ENCODE measurements at places on chromosomes 7 and 10.

GRCh38 chr7:130423501-130424037, 17.2 kb downstream of the CEP41 start:
- DNase-seq: no peak

- no peak for DNase-seq
These were observed 2.6 kb downstream of the PSMG3 start for GRCh38 chr7:1567049-1567771.

DNA sequence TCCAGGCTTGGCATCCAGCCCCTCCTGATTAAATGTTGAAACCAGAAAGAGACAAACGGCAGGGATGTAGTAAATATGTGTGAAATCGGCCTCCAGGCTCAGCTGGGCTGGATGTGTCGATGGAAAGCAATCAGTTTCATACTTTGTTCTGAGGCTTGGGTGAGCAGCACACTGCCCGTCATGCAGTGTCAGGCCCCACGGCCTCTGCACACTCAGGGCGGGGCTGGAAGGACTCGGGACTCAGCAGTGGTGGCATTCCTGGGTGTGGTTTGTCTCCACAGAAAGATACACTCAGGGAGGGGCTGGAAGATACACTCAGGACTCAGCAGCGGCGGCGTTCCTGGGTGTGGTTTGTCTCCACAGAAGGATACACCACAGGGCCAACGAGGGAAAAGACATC, 22.0 kb downstream of the ADGRA1 start:
- no peak for DNase-seq

DNA sequence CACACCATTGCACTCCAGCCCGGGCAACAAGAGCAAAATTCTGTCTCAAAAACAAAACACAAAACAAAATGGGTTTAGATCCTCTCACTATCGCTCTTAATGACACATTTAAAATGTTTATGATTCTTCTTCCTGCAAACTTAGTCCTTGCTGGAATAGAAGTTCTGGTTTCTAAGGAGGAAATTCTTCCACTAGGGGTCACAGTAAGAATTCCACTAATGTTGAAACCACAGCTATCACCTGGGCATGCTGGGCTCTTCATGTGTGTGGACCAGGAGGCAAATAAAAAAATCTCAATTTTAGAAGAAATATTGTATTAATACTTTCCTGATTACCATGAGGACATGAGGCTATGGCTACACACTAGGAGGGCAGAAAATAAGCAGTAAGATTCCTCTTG, 915.8 kb downstream of the TYW1 start:
- DNase-seq: no peak

- peak; percentile 74 for DNase-seq
These were observed 780 bp downstream of the PLEKHA8 start for GRCh38 chr7:30028749-30029635.

DNA sequence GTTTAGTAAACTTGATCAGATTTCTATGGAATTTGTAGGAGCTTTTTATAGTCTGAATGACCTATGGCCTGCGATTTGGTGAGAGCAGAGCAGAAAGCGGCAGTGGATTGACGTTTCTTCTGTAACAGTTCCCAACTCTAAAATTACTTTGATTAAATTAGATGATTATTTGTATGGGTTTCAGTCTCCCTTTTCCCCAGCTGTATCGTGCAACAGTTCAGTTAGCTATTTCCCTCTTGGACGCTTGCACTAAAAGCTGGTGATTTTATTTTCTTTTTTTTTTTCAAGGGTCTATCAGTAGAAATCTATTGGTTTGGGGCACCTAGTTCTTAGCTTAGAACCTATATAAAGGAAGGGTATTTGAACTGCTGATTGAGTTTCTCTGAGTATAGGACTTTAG, 6.8 kb downstream of the AHCYL2 start:
- DNase-seq: no peak

GRCh38 chr10:87729940-87730339, 70.3 kb downstream of the PAPSS2 start:
- no peak for DNase-seq

- DNase-seq: no peak
These were observed 574 bp downstream of the MARCHF5 start for GRCh38 chr10:92291616-92291865.

Measured in neural progenitor cell (in vitro differentiated cells).